ENCODE measurements at places on chromosomes 3 and 15.

DNA sequence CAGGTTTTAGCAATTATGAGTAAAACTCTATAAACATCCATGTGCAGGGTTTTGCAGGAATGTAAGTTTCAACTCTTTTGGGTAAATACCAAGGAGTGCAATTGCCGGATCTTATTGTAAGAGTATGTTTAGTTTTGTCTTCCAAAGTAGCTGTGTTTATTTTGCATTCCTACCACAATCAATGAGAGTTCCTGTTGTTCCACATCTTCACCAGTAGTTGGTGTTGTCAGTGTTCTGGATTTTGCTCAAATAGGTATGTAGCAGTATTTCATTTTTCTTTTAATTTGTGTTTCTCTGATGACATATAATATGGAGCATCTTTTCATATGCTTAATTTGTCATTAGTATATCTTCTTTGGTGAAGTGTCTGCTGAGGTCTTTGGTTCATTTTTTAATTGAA is 185.1 kb upstream of the GALNT15 start:
- no peak for DNase-seq

- no peak for DNase-seq
Observed at GRCh38 chr3:84893211-84893610, 65.6 kb upstream of the CADM2 start.

- DNase-seq, result no peak
Observed at GRCh38 chr15:66982816-66983215, 82.6 kb upstream of the SMAD3 start.

GRCh38 chr3:163347944-163348343 is 1730.4 kb downstream of the SI start:
- DNase-seq, result no peak
